Stimulated activated CD8-positive, alpha-beta memory T cell treated with anti-CD3 and anti-CD28 coated beads, Interleukin-7, amount 100 ng/mL, for 1 hour (primary cell): ENCODE measurements at places on chromosomes 5 and 9.

DNA sequence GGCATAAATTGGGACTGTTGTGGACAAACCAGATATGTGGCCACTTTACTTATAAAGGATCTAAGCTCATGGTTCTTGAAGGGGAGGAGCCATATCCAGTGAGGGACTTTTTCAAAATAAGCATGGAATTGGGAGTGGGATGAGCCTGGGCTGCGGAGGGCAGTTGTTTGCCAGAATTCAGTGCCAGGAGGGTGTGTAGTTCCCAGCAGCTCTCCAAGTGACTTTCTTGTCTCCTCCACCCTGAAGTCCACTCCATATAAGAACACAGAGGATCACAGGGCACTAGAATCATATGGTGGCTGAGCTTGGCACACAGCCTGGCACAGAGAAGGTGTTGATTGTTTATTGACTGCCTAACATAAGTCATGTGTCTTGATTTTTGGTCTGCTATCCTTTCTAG, 121.1 kb downstream of the CAVIN4 start:
- no peak for DNase-seq

DNA sequence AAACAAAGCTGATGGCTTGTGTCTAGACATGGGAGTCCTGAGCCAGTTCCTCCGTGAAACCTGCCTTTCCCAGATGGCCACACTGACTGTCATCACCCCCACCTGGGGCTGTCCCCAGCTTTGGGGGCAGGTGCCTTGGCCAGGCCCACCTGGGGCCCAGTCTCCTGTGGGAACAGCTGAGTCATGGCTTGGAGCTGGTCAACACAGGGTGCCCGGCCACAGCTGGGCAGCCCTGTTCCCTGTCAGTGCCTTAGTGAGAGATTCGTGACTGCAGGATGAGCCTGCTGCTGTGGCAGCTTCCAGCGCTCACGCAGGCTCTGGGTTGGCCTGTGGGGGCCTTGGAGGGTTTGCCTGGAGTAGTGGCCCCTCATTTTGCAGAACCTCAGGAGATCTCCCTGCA, 56.5 kb downstream of the COL5A1 start:
- no peak for DNase-seq

GRCh38 chr5:127757576-127757975, 54.4 kb downstream of the CCDC192 start:
- DNase-seq = no peak

- no peak for DNase-seq
Measured at GRCh38 chr5:35473589-35473988, 144.1 kb upstream of the SPEF2 start.

DNA sequence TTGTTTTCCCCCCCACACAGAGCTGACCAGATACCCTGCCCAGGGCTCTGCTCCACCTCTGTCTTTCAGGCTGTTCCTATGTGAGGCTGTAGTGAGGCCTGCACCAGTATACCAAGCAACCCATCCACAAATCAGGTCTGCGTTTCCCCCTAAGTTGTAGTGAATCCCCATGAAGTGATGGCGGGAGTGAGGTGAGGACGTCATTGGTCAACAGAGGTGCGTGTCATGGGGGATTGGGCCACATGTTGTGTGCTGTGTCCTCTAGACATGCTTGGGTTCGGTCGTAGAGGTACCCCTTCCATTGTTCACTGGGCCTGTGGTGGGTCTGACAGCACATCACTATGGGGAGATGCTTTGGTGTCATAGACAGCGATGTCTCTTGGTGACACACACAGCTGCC, 184.6 kb downstream of the CACNA1B start:
- no peak for DNase-seq

- no peak for DNase-seq
Measured at GRCh38 chr5:142881076-142881783, 111.1 kb downstream of the ARHGAP26 start.

DNA sequence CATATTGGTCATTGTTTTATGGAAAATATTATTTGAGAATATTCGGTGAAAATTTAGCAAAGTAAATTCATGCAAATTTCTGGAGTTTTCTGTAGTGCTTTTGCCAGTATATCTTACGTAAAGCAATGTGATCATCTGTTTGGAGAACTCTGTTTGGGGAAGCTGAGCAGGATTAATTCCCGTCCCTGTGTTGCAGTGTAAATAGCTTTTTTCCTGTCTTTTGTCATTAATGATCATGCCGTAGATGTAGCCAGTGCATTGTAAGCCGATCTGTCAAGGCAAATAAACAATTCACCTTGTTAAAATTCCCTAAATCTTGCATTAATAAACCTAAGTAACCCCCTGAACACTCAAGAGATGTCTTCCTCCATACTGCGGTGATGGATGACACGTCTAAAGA, 39.2 kb downstream of the PPIC start:
- no peak for DNase-seq

DNA sequence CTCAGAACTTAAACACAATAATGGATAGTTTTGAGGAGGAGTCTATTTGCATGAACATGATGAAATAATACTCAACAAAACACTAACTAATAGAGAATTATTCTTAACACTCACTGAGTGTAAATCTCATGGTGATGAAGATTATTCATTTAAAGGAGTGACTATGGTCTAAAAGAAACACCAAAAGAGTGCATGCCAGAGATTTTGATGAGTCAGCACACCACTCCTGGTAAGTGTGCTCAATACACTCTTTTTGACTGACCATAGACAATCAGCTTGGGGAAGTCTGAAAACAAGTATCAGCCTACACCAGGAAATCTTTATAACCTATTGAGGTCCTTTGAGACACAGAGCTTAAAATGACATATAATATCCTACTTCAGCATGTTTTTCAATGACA, 6.8 kb upstream of the FST start:
- no peak for DNase-seq

GRCh38 chr5:38615981-38616451, 59.6 kb upstream of the LIFR start:
- no peak for DNase-seq

DNA sequence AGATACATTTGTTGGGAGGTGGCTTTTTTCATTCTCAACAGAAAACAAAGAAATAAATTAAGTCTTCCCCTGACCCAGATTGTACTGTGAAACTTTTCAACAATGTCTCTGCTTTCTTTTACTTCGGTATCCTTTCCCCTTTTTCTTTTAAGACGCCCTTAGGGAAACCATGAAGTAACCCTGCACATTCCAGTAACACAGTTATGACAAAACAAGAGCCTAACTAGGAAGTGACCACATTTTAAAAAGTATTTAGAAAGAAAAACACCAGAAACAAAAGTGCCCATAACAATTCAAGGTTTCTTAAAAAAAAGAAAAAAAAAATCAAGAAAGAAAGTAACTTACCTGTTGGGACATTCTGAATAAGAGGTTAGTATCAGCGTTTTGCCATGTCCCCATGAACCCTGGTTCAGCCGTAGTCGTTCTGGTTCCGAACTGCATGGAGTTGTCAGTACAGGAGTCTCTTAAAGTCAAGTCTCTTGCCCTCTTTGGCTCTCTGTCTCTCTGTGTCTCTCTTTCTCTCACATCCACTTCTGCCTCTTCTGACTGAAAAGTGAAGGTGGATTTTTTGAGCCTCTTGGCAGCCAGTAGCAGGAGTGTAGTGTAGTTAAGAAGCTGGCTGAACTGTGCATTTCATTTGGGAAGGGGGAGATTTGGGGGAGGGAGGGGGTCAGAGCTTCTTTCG, 142.9 kb downstream of the BNC2 start:
- DNase-seq = no peak

DNA sequence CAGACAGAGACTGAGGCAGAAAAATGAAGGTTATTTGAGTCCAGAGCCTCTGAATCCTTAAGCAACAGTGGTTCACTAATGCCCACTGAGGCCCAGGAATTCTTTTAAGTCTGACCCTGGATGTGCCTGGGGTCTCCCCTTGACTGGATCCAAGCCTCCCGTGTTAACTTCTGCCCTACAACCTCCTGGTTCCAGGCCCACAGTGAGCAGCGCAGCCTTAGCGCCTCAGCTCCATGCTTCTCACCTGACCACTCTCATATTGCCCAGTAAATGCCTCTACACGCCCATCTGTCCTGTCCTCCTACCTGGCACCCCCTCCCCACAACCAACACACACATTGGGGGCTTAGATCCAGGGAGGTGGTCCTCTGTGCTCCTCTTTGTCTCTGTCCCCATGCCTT, 6.4 kb downstream of the IL3 start:
- DNase-seq = no peak

- DNase-seq = no peak
Measured at GRCh38 chr9:38211002-38211401, 142.0 kb upstream of the SHB start.

DNA sequence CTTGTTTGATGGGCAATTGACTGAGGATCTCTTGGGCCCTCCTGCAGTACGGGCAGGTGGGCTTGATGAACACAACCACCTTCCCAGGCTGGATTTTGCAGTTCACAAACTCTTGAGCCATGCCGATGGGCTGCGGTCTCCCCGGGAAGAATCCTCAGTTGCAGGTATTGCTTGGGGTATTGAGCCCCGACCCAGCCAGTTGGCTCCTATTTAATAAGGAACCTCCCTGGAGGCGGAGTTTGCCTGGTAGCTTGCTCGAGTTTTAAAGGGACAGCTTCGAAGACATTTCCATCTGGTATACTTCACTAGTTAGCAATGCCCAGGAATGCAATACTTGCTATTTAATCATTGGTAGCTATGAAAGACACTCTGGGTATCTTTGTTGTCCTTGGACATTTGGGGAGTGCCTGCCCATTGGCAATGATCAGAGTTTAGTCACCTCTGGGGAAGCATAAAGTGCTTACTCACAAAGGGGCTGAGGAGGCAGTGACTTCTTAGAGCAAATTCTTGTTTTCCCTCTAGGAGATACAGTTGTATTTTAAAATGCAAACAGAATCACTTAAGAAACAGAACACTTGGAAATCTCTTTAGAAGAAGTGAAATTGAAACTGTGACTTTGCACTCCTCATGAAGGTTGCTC, at the start of gene GLRX:
Gene GLRX, minus strand, starts transcription at position 185 of the 640 bp plus-strand sequence. Its CDS starts 64 bp downstream, at position 121.
- DNase-seq = no peak

DNA sequence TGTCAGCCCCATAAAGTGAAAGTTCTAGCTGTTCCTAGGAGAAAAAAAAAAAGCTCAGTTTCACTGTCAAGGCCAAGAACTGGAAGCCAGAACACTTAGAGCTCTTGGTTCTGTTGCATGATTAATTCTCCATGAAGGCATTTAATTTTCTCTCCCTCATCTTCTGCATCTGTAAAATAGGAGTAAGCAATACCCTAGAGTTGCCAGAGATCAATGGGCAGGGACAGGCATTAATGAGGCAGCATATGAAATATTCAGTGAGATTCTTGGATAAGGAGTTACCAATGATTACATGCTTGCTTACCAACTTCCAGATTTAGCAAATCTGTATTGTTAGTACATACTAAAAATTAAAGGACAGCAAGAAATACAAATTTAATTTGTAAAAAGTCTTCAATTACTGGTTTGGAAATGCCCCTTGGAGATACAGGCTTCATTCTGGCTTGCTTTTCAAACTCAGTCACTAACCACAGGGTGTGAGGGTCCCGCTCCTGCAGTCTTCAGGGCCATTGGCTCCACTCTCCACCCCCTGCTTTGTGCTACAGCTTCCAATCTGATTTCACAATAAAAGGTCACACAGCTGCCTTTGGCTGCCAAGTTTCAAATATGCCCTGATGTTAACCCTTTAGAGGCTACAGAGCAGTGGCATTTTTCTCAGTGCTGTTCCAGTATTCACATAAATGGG, 624.6 kb downstream of the BNC2 start:
- DNase-seq = no peak

GRCh38 chr9:77418226-77418625, 229.9 kb downstream of the GNA14 start:
- no peak for DNase-seq

DNA sequence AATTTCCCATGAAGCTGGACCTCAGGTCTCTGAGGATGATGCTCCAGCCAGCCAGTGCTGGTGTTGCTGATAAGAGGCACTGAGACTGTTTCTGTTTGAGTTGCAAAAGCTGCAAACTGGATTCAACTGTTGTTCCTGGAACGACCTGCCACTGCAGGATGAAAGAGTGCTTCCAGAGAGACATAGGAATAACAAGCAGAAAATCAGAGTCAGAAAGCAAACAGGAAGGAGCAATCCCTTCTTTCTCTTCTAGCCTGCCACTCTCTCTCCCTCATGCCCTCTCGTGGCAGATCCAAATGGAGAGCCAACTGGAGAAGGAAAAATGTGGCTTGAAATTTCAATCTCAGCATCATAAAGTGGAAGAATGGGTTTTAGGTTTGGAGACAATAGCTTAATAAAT, 110.4 kb downstream of the STARD4 start:
- no peak for DNase-seq

- no peak for DNase-seq
Measured at GRCh38 chr5:1137567-1138444, 25.9 kb upstream of the SLC12A7 start.

DNA sequence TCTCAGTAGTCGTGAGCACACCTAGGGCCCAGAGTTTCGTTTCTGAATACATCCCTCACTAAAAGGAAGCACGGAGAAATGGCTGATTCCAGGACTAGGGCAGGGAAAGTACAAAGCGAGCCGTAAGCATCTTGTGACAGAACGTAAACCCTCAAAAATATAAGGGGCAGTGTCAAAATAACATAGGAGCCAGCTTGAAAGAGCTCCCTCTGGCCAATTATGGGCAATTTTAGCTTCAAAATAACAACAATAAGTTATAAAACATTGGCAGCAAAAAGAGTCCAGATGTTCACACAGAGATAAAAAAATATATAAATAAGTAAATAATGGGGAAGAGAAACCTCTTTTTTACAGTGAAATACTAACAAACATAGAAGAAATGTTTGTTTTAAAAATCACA, 18.5 kb upstream of the GLIS3 start:
- no peak for DNase-seq

DNA sequence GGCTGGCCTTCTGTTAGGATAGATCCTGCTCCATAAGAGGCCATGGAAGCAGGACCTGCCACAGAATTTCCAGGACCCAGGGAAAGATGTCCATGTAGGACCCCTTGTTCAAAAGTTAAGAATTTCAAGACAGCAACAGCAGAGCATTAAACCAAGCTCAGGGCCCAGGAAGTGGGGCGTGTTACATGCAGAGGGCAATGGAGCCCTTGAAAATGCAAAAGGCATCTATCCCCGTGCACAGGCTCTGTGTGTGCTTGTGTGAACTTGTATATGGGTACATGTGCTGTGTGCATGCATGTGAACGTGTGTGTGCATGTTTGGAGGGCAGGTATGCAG, 14.4 kb upstream of the NKD2 start:
- no peak for DNase-seq

DNA sequence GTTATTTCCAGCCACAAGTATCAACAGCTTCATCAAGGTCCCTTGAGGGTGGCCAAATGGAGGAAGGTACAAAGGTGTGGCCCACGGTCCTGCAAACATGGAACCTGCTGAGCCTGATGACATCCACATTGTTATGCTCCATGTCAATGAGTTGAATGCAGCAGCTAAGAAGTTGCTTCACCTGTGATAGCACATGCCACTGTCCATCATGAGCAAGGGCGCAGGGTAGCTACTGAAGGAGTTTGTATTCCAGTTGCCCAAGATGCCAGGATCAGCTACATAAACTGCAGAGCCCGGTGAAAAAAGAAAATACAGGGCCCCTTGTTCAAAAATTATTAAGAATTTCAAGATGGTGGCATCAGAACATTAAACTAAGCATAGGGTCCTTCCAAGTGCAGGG, 24.2 kb downstream of the LSM11 start:
- no peak for DNase-seq

- DNase-seq = no peak
Measured at GRCh38 chr9:89418474-89418845, 79.5 kb downstream of the SEMA4D start.

GRCh38 chr9:35097573-35097972, 1.2 kb upstream of the PIGO start:
- no peak for DNase-seq
